ENCODE measurements at places on chromosomes 7 and 10. TPM values are rescaled to one million over a fixed set of nuclear protein-coding genes. Genes with fewer than 3 reads are reported as not detected.

CYP17A1 gene
- not detected for total RNA-seq

ODAD2 gene
- 1.1 TPM for total RNA-seq

TMUB1 gene
- 6.8 TPM for total RNA-seq

MAP3K8 gene
- 3.9 TPM for total RNA-seq

GRCh38 chr10:103257812-103258211 is 12.1 kb downstream of the RPEL1 start:
- DNase-seq, result no peak

DNA sequence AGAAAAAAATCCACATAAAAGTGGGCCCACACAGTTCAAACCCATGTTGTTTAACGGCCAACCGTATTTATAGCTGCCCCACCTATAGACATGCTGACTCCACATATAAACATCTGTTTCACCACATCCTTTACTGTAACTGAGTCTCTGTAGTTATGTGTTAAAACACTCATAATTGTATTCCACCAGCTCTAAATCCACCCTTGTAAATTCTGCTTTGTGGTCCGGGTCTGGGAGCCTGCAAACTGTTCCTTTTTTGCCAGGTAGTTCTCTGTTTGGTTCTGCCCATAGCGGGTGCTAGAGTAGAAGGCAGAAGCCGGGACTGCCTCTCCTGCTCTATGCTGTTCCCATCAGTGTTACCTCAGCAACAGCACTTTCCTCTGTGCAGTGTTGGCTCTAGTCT is 20.2 kb upstream of the FHIP2A start:
- DNase-seq, result no peak

DNA sequence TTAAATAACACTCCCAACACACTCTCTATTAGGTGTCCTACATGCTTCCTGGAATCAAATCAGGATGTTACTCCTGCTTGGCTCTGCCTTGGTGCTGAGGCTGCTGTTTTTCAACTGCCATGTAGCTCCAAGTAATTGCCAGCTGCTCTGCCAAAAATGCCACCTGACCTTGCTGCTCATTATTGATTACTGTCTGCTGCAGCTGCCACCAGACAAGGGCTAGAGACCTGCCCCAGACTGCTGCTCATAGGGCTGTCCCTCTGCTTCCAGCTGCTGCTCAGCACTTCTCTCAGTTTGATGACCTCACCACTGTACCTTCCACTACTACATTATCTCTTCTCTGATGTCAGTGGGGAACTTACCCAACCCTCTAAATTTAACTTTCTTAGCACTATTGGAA is 102.5 kb downstream of the PCLO start:
- no peak for DNase-seq

Measured in IMR-90 (cell line).